NCI-H446 treated with DMSO at 0.1 percent for 48 hours (cell line): ENCODE measurements at places on chromosomes 6 and 20.
A peak's percentile ranks its signal among the peaks of the same experiment; 100 is the strongest.

DNA sequence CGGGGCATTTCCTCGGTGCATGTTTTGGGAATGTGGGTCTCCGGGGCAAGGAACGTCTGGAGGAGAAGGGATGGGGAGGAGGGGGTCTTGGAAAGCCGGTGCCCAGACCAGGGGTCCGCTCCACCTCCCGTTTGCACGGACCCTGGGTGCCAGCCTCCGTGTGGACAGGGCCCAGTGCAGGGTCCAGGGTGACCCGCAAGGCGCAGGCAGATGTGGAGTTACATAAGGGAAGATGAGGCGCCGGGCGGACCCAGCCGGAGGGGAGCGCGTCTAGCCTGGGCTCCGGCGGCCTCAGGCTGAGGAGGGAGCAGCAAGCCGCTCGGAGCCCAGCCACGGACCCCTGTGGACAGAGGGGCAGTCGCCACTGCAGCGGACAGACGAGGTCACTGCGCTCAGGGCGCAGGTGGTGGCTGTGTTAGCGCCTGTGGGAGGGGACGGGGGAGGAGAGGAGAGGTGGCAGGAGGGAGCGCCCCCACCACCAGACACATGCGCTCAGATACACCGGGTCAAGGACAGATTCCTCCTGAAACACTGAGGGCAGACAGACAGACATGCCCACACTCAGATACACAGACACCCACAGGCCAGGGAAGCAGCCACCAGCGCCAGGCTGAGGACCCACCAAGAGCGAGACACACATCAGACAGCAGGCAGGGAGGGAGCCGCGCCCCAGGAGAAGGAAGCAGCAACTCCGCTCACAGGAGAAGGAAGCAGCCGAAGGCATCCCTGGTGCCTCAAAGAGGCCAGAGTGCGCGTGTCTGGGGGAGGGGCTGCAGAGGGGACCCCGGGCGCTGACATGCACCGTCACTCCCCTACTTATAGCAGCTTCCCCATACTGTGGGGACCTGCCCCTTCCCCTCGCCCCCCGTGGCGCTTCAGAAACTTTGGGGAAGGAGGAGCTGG, 839 bp upstream of the HRH3 start:
- DNase-seq, result no peak

GRCh38 chr6:18269253-18269652, 4.9 kb upstream of the DEK start:
- no peak for DNase-seq

- peak; percentile 77 for DNase-seq
Observed at GRCh38 chr20:44728801-44729443, 13.8 kb downstream of the CCN5 start.

- no peak for DNase-seq
Observed at GRCh38 chr6:27188061-27188884, 59.2 kb upstream of the PRSS16 start.

DNA sequence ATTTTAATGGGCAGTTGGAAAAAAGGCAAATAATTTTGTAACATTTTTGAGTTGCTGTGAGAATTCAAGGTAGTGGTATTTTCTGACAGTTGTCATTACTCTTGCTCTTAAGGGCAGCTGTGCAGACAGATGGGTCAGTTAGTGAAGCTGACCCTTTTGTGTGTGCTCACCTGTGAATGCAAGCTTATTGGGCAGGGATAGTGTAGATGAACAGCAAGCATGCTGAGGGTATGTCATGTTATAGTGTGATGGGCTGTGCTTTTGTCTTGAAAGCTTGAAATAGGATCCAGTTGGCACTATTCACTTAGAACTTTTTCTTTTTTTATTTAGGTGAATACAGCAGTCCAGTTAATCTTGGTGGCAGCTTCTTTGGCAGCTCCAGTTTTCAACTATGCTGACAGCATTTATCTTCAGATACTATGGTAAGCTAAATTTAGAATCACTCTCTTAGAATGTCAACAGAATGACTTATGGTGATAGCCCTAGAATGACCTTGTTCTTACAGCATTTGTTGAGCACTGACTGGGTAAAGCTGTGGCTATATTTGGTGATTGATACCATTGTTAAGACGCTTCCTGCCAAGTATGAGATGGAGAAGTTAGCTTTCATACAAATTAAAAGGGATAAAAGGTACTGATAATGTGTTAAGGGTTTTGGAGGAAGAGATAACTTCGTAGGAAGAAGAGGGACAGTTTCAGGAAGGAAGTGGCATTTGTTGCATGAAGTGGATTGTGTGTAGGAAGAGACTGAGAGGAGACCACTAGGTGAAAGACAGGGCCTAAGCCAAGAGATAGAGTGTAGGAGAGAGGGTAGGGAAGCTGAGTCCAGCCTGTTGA, 19.5 kb downstream of the LRRN4 start:
- no peak for DNase-seq

GRCh38 chr6:6795393-6795792, 206.9 kb downstream of the LY86 start:
- DNase-seq, result no peak

DNA sequence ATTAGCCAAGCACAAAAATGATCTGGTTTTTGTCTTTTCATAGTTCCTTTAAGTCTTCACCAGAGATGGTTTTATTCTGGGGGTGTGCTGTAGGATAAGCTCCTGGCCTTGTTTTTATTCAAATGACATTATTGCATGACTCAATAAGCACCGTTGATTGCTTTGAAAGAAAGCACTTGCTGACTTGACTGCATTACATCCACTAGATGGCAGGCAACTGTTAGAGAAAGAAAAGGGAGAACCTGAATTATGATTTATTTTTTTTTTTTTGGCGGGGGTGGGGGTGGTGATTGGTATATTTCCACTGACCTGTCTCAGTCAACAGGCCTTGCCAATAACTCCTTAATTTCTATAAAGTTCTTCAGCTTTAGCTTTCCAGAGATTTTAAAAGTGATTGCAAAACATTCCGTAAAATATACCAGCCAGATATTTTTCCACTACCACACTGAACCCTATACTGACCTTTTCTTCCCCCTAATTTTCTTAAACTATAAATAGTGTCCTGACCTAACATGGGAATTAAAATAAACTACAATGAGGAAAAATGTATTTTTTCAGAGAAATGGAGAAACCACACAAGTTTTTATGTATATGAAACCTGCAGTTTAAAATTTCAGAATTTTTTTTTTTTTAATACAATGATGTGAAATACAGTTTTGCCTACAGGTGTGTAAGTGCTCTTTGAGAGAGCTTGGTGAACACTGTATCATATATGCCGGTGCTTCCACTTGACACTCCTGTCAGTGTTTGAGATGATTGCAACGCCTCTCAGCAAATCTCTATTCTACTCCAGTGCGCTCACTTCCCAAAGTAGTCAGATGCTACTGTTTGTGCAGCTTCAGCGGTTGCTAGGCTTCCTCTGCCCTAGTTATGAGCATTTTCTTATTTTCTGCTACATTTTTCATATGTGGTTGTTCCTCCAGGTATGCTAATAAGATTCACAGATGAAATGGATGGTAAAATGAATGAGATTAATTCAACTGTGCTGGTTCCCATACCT, 274.3 kb downstream of the CD109 start:
- DNase-seq, result no peak

GRCh38 chr20:25624500-25624939, 706 bp upstream of the NANP start:
- DNase-seq, result no peak

- no peak for DNase-seq
Observed at GRCh38 chr6:3301506-3301905, 42.8 kb downstream of the PSMG4 start.

GRCh38 chr6:42916288-42916687, 435 bp downstream of the PTCRA start:
- DNase-seq, result no peak

- no peak for DNase-seq
Observed at GRCh38 chr6:109079981-109080380, 14.7 kb downstream of the SESN1 start.

- no peak for DNase-seq
Observed at GRCh38 chr6:10412461-10413261, 2.2 kb downstream of the TFAP2A start.

GRCh38 chr6:38508286-38508685, 131.4 kb downstream of the BTBD9 start:
- DNase-seq, result no peak

DNA sequence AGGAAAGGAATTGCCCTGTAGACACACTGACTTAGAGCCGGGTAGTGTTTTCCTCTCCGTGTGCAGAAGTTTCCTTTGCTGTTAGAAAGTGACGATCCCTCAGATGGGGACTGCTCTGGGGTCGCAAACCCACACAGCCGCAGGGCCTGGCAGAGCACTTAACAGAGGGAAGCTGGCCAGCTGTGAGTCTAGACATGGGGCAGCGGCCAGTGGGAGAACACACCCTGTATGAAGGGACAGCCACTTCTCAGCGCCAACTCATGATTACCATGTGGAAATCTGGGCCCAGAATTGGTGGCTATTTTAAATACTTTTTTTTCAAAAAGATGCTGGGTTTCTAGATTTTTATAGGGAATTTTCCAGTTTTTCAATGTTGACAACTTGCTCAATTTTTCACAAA, 39.4 kb downstream of the SLC9A8 start:
- DNase-seq, result no peak

DNA sequence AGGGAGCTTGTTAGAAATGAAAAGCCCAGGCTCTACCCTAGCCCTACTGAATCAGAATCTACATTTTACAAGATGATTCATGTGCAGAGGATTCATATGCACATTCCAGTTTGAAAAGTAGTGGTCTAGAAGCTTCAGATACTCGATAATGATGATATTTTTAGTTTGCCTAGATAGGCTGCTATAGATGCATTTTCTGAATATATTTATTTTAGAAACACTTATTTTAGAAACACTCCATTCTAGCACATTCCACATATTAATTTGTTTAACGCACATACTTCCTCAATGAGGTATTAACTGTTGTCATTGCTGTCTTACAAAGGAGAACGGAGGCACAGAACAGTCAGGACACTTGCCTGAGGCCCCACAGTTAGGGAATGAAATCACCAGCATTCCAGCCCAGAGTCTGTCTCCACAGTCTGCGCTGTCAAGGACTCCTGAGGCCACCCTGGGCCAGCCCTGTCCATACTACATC, 64.4 kb downstream of the SNAP25 start:
- DNase-seq, result no peak

GRCh38 chr6:82365016-82365795, 1.6 kb downstream of the TPBG start:
- DNase-seq, result no peak

- DNase-seq, result peak; percentile 95
Observed at GRCh38 chr6:128855581-128856085, 27.3 kb upstream of the LAMA2 start.
